Calu3 (cell line): ENCODE measurements at places on chromosomes 5 and 9.

DNA sequence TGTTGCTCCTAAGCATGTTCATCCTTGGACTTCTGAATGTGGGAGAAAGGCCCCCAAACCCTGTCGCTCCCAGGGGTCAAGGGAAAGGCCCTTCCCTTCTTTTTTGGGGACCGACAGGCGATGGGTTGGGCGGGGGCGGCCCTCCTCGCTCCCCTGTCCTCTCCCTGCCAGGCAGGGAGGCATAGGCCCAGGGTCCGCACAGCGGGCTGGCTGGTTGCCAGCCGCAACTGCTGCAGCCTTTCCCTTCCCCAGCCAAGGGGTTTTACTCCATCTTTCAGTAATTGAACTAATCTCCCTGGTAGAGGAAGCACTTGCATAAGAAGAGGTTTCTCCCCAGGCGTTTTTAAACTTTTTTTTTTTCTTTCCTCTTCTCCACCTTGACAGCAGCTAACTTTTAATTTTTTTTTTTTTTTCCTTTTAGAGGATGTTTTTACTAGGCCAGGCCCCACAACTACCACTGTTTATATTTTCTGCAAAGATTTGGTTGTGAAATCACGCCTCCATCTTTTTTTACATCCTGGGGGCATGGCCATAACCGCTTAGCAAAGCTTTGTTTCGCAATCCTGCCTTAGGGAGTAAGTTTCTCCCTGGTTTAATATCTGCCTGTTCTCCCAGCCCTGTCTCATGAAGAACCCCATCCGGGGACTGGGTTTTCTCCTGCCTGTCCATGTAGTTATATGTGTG is 216.9 kb upstream of the ZNF608 start:
- no peaks in the 10 kb centered on the region for H3K36me3 ChIP-seq
- no peaks in the 10 kb centered on the region for H3K27me3 ChIP-seq
- H3K4me1 ChIP-seq: peaks cover 7% of the 10 kb centered on the region
- H3K4me3 ChIP-seq: no peak overlapping the region
- peak; percentile 11 for DNase-seq
- H3K27ac ChIP-seq: no peak overlapping the region

DNA sequence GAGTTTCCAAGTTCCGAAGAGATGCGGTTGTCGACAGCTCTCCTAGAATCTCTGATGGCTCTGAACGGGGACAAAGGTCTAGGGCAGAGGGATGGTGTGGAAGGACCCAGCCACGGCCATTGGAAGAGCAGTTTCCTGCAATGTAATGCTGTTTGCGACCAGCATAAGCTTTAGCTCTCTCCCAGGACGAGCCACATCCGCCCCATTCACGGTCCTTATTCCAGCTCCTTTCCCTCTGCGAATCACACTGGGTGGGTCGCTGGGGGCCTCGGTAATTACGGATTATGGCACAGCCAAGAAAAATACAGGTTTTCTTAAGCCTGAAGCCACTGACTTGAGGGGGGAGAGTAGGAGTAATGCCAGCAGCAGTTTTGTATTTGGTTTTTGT is 22.7 kb downstream of the ANXA2R start:
- peaks cover 40% of the 10 kb centered on the region for H3K36me3 ChIP-seq
- H3K4me3 ChIP-seq: peak overlapping the region; percentile 78
- H3K27me3 ChIP-seq: no peaks in the 10 kb centered on the region
- no peak for DNase-seq
- H3K27ac ChIP-seq: peak overlapping the region; percentile 70
- peaks cover 28% of the 10 kb centered on the region for H3K4me1 ChIP-seq

- H3K4me1 ChIP-seq: peaks cover 52% of the 10 kb centered on the region
- no peak overlapping the region for H3K4me3 ChIP-seq
- DNase-seq: no peak
- peak overlapping the region; percentile 8 for H3K27ac ChIP-seq
- H3K36me3 ChIP-seq: no peaks in the 10 kb centered on the region
Measured at GRCh38 chr5:96196890-96197289, 235.2 kb upstream of the ELL2 start.

GRCh38 chr9:99561961-99562565 is 259.6 kb upstream of the NR4A3 start:
- no peaks in the 10 kb centered on the region for H3K36me3 ChIP-seq
- no peak overlapping the region for H3K4me3 ChIP-seq
- H3K27me3 ChIP-seq: peaks cover 13% of the 10 kb centered on the region
- H3K27ac ChIP-seq: no peak overlapping the region

GRCh38 chr5:159817262-159818029 is 98.8 kb upstream of the ADRA1B start:
- no peak overlapping the region for H3K4me3 ChIP-seq
- no peaks in the 10 kb centered on the region for H3K36me3 ChIP-seq
- DNase-seq: no peak
- H3K27ac ChIP-seq: no peak overlapping the region
- no peaks in the 10 kb centered on the region for H3K4me1 ChIP-seq

DNA sequence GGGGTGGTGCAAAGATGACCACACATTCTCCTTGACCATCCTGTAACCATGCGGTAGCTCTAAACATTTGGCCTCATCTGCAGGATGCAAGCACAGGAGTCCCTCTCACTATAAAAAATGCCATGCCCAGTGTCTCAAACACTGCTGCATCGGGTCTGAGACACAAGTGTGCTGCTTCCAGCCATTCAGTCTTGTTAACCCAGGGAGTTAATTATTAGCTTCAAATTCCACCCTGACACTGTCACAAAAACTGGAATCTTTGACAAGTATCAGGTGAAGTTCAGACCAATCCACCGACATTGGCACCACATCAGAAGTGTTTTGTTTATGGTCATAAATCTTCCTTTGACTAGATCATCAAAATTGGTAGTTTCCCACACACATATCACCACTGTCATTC is 119.1 kb upstream of the RASEF start:
- no peak overlapping the region for H3K4me3 ChIP-seq
- no peaks in the 10 kb centered on the region for H3K36me3 ChIP-seq
- H3K4me1 ChIP-seq: peaks cover 18% of the 10 kb centered on the region
- H3K27ac ChIP-seq: no peak overlapping the region

DNA sequence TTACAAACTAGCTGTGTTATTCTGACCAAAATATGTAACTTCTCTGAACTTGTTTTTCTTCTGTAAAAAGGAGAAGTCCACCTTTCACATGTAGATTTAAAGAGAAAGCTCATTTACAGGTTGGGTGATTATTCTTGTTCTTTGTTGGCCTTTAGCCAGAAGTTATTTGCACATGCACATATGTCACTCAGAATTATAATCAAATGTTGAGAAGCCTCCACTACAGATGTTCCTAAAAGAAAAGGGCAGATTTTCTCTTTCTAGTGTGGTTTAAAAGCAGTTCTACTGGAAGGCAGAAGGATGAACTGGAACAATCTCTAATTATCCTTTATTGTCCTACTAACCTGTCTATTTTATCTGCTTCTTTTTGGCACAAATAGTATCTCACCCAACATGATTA is 209.8 kb upstream of the ELAVL2 start:
- no peaks in the 10 kb centered on the region for H3K4me1 ChIP-seq
- no peak overlapping the region for H3K4me3 ChIP-seq
- no peaks in the 10 kb centered on the region for H3K36me3 ChIP-seq
- DNase-seq: no peak
- H3K27me3 ChIP-seq: no peaks in the 10 kb centered on the region
- H3K27ac ChIP-seq: no peak overlapping the region

- peak; percentile 50 for DNase-seq
- H3K4me3 ChIP-seq: no peak overlapping the region
- peak overlapping the region; percentile 4 for H3K27ac ChIP-seq
- no peaks in the 10 kb centered on the region for H3K27me3 ChIP-seq
- peaks cover 28% of the 10 kb centered on the region for H3K4me1 ChIP-seq
Measured at GRCh38 chr5:123810253-123810652, 298.3 kb downstream of the CSNK1G3 start.

GRCh38 chr5:51746023-51746422 is 362.8 kb downstream of the ISL1 start:
- no peak overlapping the region for H3K4me3 ChIP-seq
- H3K36me3 ChIP-seq: no peaks in the 10 kb centered on the region
- no peaks in the 10 kb centered on the region for H3K4me1 ChIP-seq
- H3K27ac ChIP-seq: no peak overlapping the region

- no peaks in the 10 kb centered on the region for H3K27me3 ChIP-seq
- no peaks in the 10 kb centered on the region for H3K36me3 ChIP-seq
- H3K4me1 ChIP-seq: no peaks in the 10 kb centered on the region
- H3K4me3 ChIP-seq: no peak overlapping the region
Measured at GRCh38 chr5:159638954-159639559, 277.2 kb upstream of the ADRA1B start.

- DNase-seq: no peak
- no peak overlapping the region for H3K27ac ChIP-seq
- peaks cover 11% of the 10 kb centered on the region for H3K4me1 ChIP-seq
- no peaks in the 10 kb centered on the region for H3K27me3 ChIP-seq
Measured at GRCh38 chr5:120454094-120454798, 9.9 kb upstream of the PRR16 start.

DNA sequence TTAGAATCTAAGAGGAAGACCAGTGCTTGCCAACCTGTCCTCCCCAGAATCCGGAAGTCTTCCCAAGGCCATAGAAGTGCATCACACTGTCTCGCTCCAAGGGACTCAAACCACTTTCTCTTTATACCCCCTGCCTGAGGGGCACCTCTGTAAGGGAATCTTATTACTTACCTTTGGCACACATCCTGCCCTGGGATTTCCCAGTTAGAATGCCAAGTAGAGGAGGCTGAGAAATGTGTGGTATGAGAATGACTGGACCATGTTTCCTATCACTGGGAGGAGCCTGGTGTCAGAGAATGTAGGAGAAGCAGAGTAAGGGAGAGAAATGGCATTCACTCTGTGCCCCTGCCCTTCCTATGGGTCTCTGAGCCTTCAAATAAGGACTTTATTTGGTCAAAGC is 85.8 kb downstream of the AOPEP start:
- H3K4me1 ChIP-seq: peaks cover 37% of the 10 kb centered on the region
- peak overlapping the region; percentile 85 for H3K27ac ChIP-seq
- DNase-seq: peak; percentile 46
- H3K27me3 ChIP-seq: no peaks in the 10 kb centered on the region
- H3K36me3 ChIP-seq: peaks cover 9% of the 10 kb centered on the region

DNA sequence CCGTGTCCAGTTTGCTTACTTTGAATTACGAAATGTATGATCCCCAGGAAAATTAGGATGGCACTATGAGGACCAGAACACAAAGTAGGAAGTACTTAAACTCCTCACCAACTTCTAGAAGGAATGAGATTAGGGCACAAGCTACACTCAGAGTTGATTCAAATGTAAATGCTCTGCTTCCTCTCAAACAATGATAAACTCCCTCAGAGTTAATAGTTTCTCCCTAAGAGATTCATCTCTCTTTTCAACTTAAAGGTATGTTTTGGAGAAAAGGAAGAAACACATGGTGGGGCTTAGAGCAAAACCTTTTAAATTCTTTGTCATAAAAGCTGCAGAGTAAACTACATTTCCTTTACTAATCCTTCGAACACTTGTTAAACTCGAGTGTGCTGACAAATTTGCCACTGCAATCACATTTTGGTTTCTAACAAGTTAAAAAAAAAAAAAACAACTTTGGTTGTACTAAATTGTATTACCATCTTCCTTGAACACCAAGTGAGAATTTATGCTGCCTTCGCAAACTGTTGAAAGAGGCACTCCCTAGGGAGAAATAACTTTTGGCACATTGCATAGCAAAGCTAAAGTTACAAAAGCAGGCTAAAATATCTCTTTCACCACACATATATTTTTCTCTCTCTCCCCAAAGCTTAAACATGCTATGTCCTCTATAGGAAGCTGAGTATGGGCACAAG is 66.6 kb downstream of the DENND1A start:
- no peak overlapping the region for H3K27ac ChIP-seq
- H3K4me3 ChIP-seq: no peak overlapping the region
- no peaks in the 10 kb centered on the region for H3K36me3 ChIP-seq
- no peaks in the 10 kb centered on the region for H3K27me3 ChIP-seq
- DNase-seq: no peak
- H3K4me1 ChIP-seq: no peaks in the 10 kb centered on the region

- DNase-seq: no peak
- H3K36me3 ChIP-seq: no peaks in the 10 kb centered on the region
- no peaks in the 10 kb centered on the region for H3K27me3 ChIP-seq
Measured at GRCh38 chr5:32562843-32563242, 22.5 kb upstream of the SUB1 start.

DNA sequence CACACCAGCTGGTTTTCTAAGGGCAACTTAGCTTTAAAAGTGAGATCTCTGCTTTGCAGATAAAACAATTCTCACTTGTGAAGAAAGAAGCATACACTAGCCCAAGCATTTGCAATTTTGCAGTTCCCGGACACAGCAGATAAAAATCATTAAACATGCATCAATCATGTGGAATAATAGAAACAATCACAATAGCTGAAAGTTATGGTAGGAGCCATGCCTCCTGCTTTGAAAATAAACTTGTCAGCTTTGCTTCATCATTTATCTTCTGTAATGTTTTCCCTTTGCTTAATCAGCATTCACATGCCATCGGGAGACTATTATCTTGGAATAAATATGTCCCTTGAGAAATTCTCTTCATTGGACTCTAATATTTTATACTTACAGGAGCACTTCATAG is 60.3 kb upstream of the DAB2 start:
- no peak overlapping the region for H3K27ac ChIP-seq
- no peaks in the 10 kb centered on the region for H3K4me1 ChIP-seq
- H3K27me3 ChIP-seq: no peaks in the 10 kb centered on the region
- DNase-seq: no peak
- no peaks in the 10 kb centered on the region for H3K36me3 ChIP-seq

GRCh38 chr9:106403081-106403480 is 459.9 kb upstream of the ZNF462 start:
- H3K4me1 ChIP-seq: no peaks in the 10 kb centered on the region
- H3K4me3 ChIP-seq: no peak overlapping the region
- H3K27ac ChIP-seq: no peak overlapping the region
- DNase-seq: no peak
- H3K27me3 ChIP-seq: no peaks in the 10 kb centered on the region

DNA sequence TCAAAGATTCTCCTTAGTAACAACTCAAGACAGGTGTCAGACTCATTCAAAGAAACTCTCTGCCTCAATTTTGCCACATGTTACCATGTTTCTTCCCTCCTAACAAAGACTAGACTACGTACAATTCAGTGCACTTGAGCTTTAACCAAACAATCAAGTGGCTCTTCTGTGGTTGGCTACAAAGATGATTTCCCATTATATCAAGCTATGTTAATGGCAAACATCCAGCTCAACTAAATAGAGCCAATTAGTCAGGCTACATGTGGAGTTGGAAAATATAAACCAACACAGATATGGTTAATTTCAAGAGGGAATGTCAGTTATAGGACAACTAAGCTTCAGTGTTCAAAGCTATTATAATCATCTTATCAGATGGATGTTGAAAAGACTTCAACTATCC is 29.2 kb upstream of the ADRA1B start:
- peaks cover 19% of the 10 kb centered on the region for H3K4me1 ChIP-seq
- H3K27ac ChIP-seq: no peak overlapping the region
- no peak overlapping the region for H3K4me3 ChIP-seq
- H3K36me3 ChIP-seq: no peaks in the 10 kb centered on the region
